ENCODE measurements at places on chromosomes 16 and 17.

- no peak for DNase-seq
Measured at GRCh38 chr16:48101069-48101674, 54.6 kb downstream of the ABCC12 start.

GRCh38 chr17:69325518-69326376, 1.2 kb downstream of the ABCA5 start:
- DNase-seq = no peak

DNA sequence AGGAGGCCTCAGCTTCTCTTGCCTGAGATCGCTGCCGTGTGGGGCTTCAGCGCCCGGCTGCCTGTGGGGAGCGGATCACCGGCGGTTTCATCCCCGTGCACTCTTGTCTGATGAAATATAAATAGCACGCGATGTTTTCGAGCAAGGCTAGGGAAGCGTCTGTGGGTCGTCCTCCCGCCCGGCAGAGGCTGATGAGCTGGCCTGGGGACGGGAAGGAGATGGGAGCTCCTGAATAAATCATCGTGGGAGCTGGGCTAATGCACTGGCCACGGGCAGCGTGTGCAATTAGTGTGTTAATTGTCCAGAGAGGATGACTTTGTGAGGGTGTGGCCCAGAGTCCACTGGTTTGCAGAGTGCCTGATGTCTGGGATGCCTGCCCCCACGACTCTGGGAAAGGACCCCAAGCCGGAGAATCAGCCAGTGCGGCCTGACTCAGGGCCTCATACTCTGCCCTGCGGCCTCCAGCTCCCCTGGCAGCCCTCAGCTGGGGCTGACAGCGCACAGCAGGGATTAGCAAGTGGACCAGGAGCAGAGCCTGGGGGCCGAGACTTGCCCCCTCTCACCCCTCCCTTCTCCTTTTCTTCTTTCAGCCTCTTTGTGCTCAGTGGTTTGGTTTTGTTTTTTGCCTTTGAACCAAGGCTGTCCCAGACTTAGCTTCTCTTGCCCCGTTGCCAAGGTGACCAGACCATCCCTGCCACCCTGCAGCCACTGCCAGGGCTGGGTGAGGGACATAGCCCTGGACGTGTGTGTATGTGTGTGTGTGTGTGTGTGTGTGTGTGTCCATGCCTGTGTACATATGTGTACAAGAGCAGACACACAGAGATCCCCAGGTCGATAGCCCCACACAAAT, 21.4 kb downstream of the KCNJ12 start:
- DNase-seq = no peak

GRCh38 chr16:85207357-85207921, 95.2 kb upstream of the CIBAR2 start:
- no peak for DNase-seq

DNA sequence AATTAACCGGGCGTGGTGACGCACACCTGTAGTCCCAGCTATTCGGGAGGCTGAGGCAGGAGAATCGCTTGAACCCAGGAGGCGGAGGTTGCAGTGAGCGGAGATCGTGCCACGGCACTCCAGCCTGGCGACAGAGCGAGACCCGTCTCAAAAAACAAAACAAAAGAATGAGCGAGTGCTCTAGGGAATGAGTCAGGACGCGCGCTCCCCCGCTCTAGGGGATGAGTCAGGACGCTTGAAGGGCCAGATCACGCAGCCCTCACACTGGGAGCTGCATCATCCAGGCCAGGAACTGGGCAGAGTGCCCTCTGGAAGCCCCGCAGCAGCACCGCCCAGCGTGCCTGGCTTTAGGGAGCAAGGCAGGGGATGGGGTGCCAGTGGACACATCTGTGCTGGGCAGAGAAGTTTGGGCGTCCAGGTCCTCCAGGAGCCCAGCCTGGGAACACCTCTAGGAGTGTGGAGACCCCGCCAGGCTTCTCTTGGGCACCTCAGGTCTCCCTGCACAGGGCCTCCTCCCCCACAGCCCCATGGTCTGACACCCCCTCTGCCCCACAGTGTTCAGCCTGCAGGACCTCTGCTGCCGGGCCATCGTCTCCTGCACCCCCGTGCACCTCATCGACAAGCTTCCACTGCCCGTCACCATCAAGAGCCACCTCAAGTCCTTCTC, 3.9 kb upstream of the WFIKKN1 start:
- DNase-seq = no peak

DNA sequence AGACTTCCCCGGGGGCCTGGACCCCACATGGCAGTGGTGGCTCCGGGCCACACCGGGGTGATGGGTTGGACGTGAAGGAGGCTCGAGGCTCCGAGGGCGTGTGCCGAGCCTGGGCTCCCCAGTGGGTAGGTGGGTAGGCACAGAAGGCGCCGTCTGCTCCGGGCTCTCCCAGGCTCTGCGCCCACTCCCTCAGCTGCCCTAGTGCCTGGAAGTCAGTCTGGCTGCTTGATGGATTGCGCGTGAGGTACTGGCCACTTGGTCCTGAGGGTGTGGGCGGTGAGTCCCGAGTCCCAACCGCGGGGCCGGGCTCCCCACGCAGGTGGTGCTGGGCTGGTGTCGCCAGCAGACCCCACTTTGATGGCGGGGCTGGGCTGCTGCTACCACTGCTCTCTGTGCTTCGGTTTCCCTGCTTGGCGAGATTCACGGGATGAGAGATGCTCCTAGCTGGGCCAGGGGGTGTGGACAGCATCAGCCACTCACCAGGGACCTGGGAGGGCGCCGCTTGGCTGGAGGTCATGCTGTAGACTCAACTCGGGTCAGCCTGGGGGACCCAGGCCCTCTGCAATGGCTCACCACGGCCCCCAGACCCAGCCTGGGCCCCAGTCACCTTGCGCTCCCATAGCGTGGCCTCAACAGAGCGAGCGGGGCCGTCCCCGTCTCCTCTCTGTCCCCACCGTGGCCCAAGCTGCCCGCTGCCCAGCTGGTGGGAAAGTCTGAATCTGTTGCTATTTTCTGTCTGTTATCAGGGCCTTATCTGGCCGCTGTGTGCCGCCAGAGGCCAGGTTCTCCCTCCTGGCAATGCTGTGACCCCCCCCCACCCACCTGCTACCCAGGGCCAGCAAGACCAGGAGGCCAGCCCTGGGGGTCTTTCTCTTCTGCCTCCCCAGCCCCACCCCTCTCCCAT, 26.1 kb downstream of the ZFPM1 start:
- DNase-seq = no peak

DNA sequence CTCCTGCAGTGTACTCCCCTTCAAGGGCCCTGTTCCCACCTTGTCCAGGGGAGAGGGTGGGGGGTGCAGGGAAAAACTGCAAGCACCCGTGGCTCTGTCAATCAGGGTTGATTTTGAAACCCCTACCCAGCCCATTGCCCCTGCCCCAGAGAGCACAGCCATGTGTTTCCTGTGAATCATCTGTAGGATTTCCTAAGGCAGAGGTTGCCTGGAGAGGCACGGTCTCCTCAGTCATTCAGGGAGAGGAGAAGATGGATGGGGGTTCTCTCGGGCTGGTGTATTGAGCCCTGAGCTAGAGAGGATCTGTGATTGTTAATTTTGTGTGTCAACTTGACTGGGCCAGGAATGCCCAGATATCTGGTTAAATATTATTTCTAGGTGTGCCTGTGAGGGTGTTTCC, 3.5 kb upstream of the AGRP start:
- no peak for DNase-seq

DNA sequence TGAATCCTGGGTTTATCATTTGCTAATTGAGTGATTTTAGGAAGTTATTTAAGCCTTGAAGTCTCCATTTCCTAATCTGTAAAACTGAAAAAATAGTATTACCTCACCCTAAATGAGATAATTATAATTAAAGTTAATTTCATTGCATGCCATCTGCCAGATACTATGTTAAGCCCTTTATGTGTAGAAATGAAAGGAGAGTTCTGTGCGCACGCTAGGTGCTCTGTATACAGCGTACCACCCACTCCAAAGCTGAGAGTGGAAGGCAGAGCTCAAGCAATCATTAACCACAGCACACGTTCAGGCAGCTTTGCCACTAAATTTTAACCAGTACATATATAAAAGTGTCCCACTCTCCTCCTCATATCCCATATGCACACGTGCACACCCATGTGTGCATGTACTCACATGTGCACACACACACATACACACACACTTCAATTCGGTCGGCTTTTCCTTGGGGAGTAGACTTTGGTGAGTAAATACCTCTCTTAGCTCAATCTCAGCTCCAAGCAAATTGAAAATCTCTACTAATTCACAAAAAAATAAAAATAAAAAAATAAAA, 204.8 kb downstream of the GRIN2A start:
- DNase-seq = no peak

GRCh38 chr16:46929378-46930332, 43.8 kb downstream of the DNAJA2 start:
- peak; percentile 67 for DNase-seq

DNA sequence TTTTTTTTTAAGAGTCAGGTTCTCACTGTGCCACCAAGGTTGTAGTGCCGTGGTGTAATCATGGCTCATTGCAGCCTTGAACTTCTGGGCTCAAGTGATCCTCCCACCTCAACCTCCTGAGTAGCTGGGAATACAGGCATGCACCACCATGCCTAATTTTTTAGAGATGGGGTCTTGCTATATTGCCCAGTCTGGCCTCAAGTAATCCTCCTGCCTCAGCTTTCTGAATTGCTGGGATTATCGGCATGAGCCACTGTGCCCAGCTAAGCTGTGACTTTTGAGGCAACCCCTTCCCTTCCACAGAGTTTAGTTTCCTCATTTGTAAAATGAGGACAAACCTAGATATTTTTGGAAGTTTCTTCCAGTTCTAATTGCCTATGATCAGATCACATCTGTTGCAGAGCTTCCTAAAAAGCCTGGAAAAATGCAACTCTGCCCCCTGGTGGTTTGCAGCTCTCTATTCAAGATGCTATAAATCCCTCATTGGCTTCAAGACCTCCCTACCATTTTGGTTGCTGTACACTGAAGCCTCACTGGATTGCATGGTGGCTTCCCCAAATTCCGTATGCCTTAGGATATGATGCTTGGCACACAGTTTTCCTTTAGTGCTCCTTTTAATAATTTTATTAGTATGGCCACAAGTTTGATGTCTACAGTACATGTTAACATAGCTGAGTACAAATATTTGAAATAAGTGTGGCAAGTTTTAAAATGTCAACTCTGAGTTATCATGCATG, 19.3 kb downstream of the GDE1 start:
- DNase-seq = peak; percentile 76

DNA sequence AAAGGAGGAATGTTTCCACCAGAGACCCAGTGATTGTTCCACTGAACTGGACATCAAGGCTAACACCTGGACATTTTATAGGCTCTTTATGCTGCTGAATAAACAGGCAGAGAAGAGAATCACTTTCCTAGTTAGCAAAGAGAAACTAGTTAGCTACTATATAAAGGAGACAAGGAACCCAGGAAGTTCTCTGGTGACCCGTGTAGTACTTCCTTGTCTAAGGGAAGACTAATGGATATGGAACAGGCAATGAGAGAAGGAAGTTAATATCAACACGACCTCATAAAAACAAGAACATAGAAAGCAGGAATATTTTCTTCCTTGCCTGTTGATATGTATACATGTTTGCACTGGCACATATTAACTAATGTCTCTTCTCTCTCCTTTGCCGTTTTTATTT, 30.8 kb upstream of the RPL38 start:
- DNase-seq = no peak

DNA sequence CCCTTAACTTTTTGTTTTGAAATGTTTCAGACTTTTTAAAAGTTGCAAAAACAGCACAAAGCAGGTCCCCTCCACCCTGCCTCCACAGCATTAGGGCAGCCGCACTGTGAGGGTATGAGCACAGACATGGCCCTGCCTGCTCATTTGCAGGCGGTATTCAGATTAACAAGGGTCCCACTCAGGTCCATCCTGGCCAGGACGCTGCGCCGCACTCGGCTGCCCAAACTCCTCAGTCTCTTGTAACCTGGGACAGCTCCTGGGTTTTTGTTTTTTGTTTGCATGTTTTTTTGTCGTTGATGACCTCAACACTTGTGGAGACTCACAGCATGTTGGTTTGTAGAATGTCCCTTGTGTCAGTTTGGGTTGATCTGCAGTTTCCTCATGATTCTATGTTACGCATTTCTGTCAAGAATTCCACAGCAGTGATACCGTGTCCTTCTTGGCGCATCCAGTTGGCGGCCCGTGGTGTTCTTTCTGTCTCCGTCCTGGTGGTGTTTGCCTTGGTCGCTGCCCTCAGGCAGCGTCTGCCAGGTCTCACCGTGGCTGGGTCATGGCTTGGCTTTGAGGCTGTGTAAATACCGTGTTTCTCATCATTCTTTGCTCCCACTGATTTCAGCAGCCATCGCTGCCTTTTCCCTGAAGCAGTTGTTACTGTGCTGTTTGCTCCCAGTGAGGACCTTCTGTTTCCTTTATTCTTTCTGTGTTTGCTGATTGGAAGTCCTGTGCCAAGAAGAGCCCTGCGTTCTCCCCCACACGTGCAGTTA, 18.5 kb downstream of the CRAMP1 start:
- DNase-seq = no peak

DNA sequence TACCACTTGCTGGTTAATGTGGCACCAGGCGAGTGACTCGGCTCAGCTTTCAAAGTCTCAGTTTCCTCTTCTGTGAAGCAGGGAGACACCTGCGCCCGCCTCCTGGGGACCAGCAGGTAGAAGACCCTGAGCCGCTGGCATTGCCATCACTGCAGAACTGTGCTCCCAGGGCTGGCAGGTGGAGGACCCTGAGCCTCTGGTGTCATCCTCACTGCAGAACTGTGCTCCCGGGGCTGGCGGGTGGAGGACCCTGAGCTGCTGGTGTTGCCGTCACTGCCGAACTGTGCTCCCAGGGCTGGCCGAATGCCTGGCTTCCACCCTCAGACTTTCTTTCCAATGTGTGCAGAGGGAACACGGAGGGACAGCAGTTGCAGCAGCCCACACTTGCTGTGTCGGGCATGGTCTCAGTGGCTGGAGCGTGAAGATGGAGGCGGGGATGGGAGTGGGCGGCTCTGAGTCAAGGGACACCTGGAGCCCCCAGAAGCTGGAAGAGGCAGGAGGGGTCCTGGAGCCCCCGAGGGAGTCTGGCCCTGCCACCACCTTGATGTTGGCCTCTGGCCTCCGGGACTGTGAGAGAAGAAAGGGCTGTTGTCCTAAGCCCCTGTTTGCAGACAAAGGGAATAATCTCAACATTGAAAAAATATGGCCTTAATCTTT, 75.8 kb upstream of the METTL9 start:
- no peak for DNase-seq

DNA sequence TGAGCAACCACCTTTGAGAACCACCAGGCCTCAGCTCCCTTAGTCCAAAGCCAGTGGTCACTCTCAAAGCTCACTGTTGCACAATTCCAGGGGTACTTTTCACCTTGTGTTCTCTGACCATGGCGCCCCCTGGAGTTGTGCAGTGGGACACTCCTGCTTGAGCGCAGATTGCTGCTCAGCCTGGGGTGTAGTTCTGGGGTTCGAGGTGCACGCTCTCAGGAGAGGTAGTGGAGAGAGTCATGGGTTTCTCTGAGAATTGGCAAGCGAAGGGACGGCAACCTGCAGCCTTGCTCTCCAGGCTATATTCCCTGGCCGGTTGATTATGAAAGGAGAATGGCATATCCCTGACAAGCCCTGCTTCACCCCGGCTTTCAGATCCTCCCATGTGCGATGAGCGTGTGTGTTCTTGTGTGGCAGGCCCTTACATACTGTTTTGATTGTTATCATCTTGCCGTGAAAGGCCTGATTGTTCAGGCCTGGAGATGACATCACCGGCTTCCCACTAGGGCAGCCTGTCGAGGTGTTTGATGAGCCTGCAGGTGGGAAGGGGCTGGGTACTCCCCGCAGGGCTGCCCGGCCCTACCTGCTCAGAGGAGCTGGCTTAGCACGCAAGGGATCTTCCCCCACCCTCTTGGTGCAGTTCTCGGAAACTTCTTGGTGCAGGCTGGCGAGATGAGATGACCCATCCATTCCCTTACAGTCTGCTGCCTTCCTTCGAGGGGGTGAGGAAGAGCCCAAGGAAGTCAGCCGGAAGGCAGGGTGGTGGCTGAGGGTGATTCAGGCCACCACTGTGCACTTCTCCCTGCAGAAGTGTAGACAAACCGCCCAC, 431.2 kb downstream of the SLC39A11 start:
- peak; percentile 23 for DNase-seq
